ENCODE measurements at places on chromosomes 4 and X.

- DNase-seq: no peak
Measured at GRCh38 chr4:152957437-152958171, 21.5 kb downstream of the FHDC1 start.

GRCh38 chr4:105236916-105237311, 90.2 kb downstream of the TET2 start:
- DNase-seq: no peak

DNA sequence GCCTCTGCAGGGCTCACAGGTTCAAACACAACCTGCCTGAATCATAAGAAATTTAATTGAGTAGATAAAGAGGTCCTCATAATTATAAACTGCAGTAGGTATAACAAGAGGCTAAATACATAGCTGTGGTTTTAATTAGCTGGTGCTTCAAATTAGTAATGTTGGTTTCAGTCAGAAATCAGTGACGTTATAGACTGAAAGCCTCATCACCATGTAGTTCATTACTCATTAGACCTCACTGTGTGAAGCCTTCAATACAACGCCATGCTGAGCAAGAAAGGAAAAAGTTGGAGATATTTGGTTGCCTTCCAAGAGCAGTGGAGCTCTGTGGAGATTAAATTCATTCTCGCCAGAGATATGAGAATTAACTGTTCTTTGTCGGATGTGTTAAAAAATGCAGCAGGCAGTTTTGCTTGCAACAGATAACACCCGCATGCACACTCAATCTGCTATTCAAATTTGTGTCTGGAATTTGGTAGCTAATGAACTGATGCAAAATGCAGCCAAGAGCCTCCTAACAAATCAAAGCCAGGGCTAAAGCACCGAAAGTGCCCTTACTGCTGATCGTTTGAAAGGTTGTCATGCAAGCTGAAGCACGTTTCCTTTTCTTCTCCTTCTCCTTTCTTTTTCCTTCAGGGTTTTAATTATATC, 148.9 kb downstream of the AFF2 start:
- no peak for DNase-seq

DNA sequence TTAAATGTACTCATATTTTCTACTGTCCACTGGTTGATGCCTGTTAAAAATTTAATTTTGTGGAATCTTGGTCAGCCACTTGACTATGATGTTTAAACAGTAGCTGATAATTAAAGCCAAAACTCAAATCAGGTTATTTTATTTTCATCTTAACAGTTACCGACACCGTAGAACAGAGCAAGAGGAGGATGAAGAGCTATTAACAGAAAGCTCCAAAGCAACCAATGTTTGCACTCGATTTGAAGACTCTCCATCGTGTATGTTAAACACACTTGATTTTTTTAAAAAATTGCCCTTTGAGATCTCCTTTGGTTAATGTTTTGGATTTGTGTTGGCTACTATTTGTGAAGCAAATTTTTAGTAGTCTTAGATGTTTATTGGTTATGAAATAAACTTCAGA, 10.7 kb downstream of the SMARCA5 start:
- no peak for DNase-seq

- DNase-seq: no peak
Measured at GRCh38 chr4:186307497-186307896, 41.5 kb downstream of the F11 start.

DNA sequence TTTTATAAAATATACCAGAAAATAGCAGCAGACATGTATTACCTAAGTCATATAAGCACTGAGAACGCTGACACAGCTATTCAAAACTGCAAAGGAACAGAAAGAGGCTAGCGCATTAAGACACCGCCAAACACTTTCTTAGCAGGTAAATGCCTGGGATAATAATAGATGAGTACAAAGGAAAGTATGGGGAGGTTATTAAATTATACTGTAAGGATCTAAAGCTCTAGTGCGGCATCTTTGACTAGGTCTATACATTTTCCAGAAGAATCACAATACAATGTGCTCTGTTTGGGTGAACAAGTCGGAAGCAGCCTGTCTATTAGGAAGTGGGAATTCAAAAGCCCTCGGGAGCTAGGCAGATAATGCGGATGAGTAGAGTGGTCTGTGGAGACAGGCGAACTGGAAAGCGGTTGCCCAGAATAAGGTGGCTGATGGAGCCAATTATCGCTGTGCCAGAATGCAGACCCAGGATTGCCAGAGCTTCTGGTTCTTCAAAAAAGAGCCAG, 443.6 kb upstream of the TENM3 start:
- DNase-seq: no peak

DNA sequence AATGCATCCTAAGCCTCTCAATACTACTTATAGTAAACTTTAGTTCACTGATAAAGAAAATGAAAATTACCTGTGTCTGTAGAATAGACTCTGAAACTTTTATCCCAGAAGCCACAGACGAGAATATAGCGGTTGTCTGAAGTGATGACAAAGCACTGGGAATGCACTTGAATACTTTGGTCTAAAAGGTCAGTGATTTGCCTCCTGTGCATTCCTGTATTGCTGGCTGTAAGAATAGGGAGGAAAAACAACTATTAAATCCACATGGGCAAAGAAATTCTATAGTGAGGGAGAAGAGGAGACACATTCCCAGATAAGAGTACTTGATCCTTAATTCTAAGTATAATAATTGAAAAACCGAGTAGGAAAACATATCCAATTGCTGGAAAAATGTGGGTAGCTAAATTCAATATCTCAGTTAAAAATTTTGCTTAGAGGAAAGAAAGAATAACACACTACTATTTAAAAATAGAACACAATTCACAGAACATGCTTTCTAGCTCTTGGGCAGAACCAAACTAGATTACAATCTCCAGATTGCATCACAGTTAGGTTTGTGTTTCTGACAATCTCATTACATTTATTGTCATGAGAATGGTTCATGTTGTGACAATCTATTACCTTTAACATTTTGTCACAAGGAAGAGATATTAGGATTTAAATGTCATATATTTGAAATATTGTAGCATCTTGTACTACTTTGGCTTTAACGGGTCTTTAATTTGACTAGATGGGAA, 232.1 kb downstream of the DCLK2 start:
- DNase-seq: no peak

DNA sequence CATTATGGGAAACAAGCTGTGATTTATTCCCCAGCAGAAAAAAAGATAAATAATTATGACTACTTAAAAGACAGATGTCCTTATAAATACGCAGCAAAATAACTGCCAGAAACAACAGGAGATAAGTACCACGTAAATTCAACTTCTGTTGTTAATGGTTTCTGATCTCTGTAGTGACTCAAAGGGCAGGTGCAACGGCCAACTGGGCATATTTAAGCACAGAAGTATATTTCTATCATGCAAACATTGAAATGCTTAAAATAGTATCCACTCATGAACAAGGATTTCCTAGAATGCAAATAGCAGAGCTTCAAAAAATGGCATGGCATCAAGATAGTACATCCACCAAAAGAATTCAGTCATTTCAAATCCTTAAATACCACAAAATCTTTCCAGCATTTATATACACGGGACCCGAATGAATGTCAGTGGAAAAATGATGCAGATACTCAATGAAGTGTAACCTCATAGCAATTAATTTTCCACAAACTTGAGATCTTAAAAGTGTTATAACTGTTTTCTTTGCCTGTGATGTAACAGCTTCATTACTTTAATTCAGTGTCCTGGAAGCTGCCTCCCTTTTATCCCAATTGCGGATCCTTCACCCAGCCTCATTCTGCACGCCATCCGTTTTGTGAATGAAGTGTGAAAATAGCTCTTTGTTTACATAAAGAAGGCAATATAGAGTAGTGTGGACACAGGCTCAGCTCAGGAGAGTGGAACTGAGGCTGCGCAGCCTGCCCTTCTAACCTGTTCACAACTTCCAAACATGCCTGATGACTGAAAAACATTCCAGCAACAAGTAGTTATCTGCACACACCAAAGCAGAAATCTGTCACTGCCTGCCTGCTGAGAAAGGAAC, 10.2 kb downstream of the PDGFC start:
- no peak for DNase-seq

DNA sequence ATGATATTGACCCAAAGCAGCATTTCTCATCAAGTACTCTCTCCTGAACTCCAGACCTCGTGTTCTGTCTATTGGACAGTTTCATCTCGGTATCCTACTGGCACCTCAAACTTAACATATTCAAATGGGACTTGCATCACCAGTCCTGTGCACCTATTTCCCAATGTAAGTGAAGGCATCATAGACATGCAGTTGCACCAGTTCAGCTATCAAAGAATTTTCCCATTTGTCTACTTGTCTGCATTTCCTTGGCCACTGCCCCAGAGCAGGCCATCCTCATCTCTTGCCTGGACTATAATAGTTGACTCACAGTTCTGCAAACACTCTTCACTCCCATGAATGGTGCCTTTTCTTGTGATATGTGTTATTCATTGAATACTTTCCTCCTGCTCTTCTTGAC, 11.3 kb upstream of the LIMCH1 start:
- no peak for DNase-seq

DNA sequence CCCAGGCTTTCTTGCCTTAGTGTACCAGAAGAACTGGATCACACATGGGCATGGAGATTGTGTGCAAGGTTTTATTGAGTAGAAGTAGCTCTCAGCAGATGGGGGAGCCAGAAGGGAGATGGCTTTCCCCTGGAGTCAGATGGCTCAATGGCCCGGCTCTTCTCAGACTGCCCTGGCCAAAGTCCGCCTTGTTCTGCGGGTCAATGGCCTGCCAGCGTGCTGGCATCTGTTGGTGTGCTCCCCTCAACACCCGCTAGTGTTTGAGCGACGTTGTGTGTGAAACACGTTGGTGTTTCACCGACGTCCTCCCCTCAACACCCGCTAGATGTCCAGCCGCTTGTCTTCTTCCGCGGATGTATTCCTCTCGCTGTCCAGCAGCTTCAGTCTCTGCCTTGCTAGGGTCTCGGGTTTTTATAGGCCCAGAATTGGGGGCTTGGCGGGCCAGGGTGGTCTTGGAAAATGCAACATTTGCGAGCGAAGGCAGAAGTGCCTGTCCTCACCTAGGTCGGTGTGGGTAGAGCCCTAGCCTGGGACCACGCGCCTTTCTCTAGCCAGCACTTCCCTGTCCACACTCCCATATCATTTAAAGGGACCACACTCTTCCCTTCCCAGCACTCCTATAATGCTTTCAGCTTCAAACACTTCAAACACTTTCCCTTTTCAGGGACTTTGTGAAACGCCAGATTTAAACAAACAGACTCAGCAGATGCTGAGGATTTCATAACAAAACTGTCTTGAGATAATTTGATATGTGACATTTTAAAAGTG, 21.1 kb upstream of the PRKG2 start:
- DNase-seq: no peak

GRCh38 chr4:177367336-177367735, 57.7 kb downstream of the NEIL3 start:
- no peak for DNase-seq
